ENCODE measurements at places on chromosomes 6 and 20. TPM values are rescaled to one million over a fixed set of nuclear protein-coding genes. Genes with fewer than 3 reads are reported as not detected.

The PSORS1C2 gene
- 1.6 TPM for total RNA-seq

The SLC22A16 gene
- total RNA-seq = 0.81 TPM

The MACROD2 gene
- 10.0 TPM for total RNA-seq

The PTPRT gene
- 0.17 TPM for total RNA-seq

The FGD2 gene
- 0.27 TPM for total RNA-seq

The C20orf144 gene
- total RNA-seq = 1.6 TPM

The GPR6 gene
- not detected for total RNA-seq

The MEP1A gene
- not detected for total RNA-seq

The LST1 gene
- total RNA-seq = 0.49 TPM

The ELOVL4 gene
- total RNA-seq = 6.0 TPM

The FAM135A gene
- 12.5 TPM for total RNA-seq

The POPDC3 gene
- total RNA-seq = 2.3 TPM

The WASF1 gene
- total RNA-seq = 33.4 TPM

The DLK2 gene
- 5.9 TPM for total RNA-seq

The TXLNB gene
- total RNA-seq = 0.84 TPM

The C6orf52 gene
- 10.6 TPM for total RNA-seq

The MAP3K5 gene
- total RNA-seq = 0.95 TPM

The TLDC2 gene
- 0.73 TPM for total RNA-seq

The SMIM28 gene
- not detected for total RNA-seq

The ZSCAN26 gene
- 23.5 TPM for total RNA-seq

The CRISP3 gene
- not detected for total RNA-seq

The C20orf141 gene
- 0.67 TPM for total RNA-seq

The SRSF12 gene
- 2.0 TPM for total RNA-seq

The C6orf15 gene
- 1.00 TPM for total RNA-seq

The MAFB gene
- total RNA-seq = 6.9 TPM

The MSH5 gene
- total RNA-seq = 8.5 TPM

The HSPA1L gene
- total RNA-seq = 3.3 TPM

The MROH8 gene
- total RNA-seq = 6.6 TPM

The TFAP2B gene
- not detected for total RNA-seq

The TINAG gene
- not detected for total RNA-seq

The CCND3 gene
- total RNA-seq = 30.8 TPM

The TFAP2D gene
- not detected for total RNA-seq

The KCNK16 gene
- not detected for total RNA-seq

The PLEKHG1 gene
- total RNA-seq = 11.6 TPM

The CD40 gene
- 1.5 TPM for total RNA-seq

The RING1 gene
- 42.9 TPM for total RNA-seq

The BMP7 gene
- total RNA-seq = 39.6 TPM

The SLC17A1 gene
- total RNA-seq = not detected

The PCMT1 gene
- total RNA-seq = 107 TPM

The KCNK5 gene
- total RNA-seq = 3.1 TPM

The GSTA1 gene
- total RNA-seq = 0.69 TPM

The RIPOR3 gene
- 2.4 TPM for total RNA-seq

The EYA2 gene
- total RNA-seq = 0.36 TPM

The BPIFB2 gene
- not detected for total RNA-seq

The EPB41L1 gene
- 28.2 TPM for total RNA-seq

The QRSL1 gene
- 9.6 TPM for total RNA-seq

The BCKDHB gene
- total RNA-seq = 7.1 TPM

The HLA-DQB2 gene
- not detected for total RNA-seq

The LATS1 gene
- total RNA-seq = 13.1 TPM

The CEP162 gene
- total RNA-seq = 4.9 TPM

The LY6G6F gene
- not detected for total RNA-seq

The SMOC2 gene
- not detected for total RNA-seq

The ME1 gene
- 6.4 TPM for total RNA-seq
